Mammary epithelial cell (primary cell): ENCODE measurements at places on chromosomes 5 and 9. TPM values are rescaled to one million over a fixed set of nuclear protein-coding genes. Genes with fewer than 3 reads are reported as not detected.

The INSL4 gene
- not detected in 2 replicates for total RNA-seq

The HBEGF gene
- 32.5 TPM for total RNA-seq

The GALNT12 gene
- total RNA-seq, result 0.17 TPM

The NELFB gene
- 39.5 TPM for total RNA-seq

The SLC36A2 gene
- not detected in 2 replicates for total RNA-seq

The BARX1 gene
- not detected in 2 replicates for total RNA-seq
